ENCODE measurements at places on chromosomes 3 and 15. TPM values are rescaled to one million over a fixed set of nuclear protein-coding genes. Genes with fewer than 3 reads are reported as not detected.

DNA sequence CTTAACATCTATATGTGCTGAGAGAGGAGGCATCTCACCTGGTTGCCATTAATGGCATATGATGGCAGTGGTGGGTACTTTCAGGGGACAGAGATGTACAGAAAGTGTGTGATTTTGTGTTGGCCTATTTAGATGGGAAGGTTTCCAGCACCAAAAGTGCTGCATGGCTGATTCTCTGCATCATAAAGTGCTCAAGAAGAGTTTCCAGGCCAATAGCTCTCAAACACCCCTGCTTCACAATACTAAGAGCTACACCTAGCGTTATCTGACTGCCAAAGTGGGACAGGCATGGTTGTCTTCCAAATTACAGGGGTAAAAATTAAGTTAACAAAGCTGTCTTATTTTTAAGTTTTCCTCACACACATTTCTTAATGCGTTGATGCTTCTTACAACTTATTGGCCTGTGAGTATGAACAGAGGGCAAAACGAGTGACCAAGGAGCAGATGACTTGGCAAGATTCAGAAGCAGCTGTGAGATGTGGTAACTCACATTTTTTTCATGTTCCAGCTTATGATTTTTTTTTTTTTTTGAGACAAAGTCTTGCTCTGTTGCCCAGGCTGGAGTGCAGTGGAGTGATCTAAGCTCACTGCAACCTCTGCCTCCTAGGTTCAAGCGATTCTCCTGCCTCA, 41.4 kb upstream of the VEPH1 start:
- DNase-seq: no peak

SAMMSON gene
- not detected for total RNA-seq

PAQR9 gene
- total RNA-seq: 10.6 TPM

ELP6 gene
- 20.1 TPM for total RNA-seq

GRCh38 chr3:24135280-24135679, 190.2 kb downstream of the NR1D2 start:
- no peak for DNase-seq

DNA sequence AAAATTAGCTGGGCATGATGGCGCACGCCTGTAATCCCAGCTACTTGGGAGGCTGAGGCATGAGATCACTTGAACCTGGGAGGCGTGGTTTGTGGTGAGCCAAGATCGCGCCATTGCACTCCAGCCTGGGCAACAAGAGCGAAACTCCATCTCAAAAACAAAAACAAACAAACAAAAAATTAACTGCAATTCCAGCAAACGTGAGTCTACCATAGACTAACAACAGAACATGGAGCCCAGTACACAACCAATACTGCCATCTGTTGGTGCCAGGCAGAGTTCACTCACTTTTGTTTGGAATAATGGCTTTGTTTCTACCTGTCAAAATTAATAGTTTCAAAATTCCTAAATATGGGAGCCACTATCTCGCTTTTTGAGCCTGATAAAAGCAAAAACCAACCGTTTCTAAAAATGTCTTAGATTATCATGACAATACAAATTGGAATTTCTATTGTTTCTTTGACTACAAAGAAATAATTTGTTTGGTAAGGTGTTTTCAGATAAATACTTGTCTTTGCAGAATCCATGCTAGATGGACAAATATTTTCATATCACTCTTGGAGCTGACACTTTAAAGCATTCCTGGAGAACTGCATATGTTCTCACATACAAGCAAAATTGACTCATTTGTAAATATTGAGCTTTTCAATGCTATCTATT, 45.0 kb downstream of the GPR176 start:
- no peak for DNase-seq

GRCh38 chr3:162436826-162437225, 940.2 kb downstream of the OTOL1 start:
- no peak for DNase-seq

PRSS50 gene
- 0.16 TPM for total RNA-seq

TMEM39A gene
- 15.0 TPM for total RNA-seq

FBXW12 gene
- total RNA-seq: not detected

GRCh38 chr15:70488002-70488605, 275.3 kb downstream of the UACA start:
- peak; percentile 83 for DNase-seq

NTRK3 gene
- 3.2 TPM for total RNA-seq

- no peak for DNase-seq
Observed at GRCh38 chr3:99084826-99085225, 183.3 kb upstream of the DCBLD2 start.

GPR87 gene
- total RNA-seq: not detected

TEX55 gene
- total RNA-seq: not detected

SLC28A1 gene
- total RNA-seq: 0.46 TPM

GRCh38 chr3:149581681-149582370, 76.0 kb downstream of the WWTR1 start:
- DNase-seq: no peak

DNA sequence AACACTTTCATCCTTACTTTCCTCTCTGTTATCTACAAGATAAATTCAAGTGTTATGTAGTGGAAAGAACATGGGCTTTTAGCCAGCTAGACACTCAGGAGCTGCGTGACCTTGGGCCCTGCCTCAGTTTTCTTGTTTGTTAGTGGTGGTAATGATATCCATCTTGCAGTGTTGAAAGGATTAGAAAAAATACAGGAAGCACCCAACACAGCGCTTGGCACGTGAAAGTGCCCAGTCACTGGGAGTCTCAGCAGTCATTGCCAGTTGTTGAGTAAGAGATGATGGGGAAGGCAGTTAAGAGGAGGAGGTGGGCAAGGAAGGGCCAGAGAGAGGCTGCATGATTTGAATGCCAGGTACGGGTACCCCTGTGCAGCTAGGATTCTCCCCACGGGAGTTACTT, 5.3 kb downstream of the PDIA5 start:
- DNase-seq: no peak

SI gene
- not detected for total RNA-seq

- no peak for DNase-seq
Observed at GRCh38 chr15:69090197-69090948, 70.1 kb upstream of the GLCE start.

HRH1 gene
- 1.3 TPM for total RNA-seq

DNA sequence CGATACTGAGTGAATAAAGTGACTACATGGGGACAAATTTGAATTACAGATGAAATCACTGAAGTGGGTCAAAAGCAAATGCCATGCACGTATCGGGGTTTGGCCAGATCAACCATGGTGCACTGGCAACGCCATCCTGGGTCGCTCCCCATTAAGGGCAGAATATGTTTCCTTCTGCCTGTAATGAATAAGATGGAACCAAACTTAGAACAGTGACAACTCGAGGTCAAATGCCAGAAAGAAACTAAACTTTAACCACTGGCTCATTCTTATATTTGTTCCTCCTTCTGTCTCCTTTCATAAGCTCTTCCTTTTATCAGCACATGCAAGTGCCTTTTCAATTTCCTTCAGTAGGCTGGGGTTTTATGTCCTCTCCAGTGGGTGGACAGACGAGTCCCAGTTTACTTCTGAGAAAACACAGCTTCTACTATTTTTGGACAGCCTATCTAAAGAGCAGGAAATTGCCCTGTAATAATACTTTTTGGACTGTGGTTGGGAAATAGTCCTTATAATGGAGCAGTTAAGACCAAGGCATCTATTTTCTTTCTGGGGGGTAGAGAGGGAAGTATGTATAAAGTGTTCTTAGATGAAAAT, 61.4 kb downstream of the WHAMM start:
- no peak for DNase-seq

SPINT1 gene
- total RNA-seq: 0.59 TPM

DNA sequence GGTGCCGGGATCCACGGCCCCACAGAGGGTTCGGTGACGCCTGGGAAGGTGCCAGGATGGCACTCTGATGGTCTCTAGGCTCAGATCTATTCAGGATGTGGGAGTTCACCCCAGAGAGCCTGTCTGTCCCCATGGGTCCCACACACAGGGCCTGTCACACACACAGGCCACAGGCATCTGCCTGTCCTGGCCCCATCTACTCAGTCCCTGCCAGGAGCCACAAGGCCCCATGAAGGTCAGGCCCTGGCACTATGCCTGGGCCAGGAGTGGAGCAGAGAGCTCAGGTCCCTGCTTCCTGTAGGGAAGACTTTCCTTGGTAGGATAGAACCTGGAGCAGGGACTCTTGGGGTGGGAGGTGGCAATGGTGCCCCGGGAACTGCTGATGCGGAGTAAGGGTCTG, 49.0 kb upstream of the FURIN start:
- DNase-seq: peak; percentile 75

GRCh38 chr3:14371573-14372474, 30.6 kb upstream of the SLC6A6 start:
- peak; percentile 92 for DNase-seq

GRCh38 chr3:61645148-61645547, 83.8 kb downstream of the PTPRG start:
- no peak for DNase-seq

- DNase-seq: no peak
Observed at GRCh38 chr15:47796830-47797229, 79.5 kb downstream of the SEMA6D start.

DNA sequence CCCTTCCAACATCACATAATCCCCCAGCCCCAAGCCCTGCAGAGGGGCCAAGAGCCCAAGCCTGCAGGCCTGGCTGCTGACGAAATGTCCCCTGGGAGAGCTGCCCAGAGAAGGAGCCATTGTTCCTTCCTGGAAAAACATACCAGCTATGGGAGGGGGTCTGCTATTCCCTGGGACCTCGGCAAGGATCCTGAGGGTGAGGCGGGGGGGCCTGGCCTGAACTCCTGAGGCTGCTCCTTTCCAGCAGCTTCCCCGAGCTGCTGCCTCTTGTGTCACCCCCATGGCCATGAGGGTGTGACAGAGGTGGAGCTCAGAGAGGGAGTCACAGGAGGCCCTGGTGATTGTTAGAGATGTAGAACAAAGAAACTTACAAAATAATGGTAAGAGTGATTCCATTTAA, 12.9 kb downstream of the LOXL1 start:
- peak; percentile 29 for DNase-seq

DNA sequence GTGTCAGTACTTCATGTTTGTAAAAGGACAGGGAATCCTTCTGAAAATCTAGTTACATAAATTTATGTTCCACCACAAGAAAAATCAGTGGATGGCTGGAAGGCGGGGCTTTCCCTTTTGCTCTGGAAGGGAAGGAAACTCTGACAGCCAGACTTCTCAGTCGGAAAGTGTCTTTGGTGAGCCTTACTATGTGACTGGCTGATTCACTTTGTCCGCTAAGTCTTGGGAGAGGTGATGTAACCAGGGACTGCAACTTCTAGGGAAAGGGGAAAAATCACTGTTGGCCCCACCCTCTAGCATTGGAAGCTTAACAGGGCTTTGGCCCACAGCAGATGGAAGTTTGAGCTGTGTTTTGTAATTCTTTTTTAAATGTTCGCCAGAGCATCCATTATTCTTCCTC, 281.4 kb upstream of the CTDSPL start:
- peak; percentile 54 for DNase-seq

WDR76 gene
- total RNA-seq: 1.6 TPM

DNA sequence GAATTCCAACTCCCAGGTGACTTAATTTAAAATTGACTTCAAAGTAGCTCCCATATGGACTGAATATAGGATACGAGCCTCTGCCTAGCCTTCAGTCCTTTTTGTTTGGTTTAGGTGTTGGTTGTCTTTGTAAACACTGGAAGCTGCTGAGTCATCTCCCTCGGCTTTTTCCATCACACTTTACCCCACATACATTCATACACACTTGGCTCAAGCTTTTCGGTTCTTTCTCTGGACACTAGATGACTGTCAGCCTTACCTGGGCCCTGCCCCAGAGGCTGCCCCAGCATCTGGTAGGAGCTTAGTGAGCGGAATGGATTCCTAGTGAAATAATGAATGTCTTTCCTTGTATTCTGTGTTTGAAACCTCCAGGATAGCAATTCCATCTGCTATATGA, 201.5 kb upstream of the IL12A start:
- DNase-seq: no peak

ROPN1B gene
- total RNA-seq: 4.6 TPM

GRCh38 chr3:70871909-70872656, 559.6 kb upstream of the MDFIC2 start:
- DNase-seq: no peak

DNA sequence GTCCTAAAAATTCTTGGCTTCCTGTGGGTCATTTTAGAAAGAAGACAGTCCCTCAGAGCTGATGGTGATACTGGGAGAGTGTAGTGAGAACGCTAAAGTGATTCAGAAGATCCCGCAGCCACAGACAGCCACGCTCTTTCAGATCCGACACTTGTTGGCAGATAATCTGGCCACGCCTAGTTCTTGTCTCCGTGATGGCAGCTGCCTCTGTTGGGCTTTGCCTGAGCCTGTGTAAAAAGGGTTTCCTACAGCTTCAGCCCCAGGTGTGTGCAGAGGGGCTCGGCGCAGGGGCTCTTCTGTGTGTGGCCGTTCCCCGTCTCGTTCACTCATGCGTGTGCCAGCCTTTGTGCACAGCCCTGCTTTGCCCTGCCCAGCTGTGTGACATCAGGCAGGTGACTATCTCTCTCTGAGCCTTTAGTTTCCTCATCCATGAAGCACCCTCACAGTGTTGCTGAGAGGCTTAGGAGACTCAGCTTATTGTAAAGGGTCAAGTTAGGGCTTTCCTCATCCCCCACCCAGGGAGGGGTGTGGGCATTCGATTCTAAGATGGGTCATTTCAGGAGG, 6.3 kb downstream of the IRAK2 start:
- DNase-seq: no peak

C3orf18 gene
- 53.1 TPM for total RNA-seq

DNA sequence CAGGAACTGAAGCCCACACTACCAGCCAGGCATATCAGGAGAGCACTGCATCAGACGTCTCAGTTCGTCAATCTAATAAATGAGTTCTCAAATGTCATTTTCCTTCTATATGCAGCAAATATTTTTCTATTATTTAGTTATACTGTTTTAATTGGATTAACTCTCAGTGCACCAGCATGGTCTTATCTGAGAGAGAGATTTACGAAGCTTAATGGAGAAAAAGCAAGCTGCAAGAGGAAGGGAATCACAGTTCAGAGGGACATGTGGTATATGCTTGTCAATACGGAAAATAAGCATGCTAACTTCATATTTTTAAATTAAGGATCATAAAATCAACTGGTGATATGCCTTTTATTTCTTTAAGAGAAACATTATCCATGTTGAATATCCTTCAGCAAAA, 213.1 kb upstream of the NECTIN3 start:
- no peak for DNase-seq

- DNase-seq: no peak
Observed at GRCh38 chr3:177899275-177900067, 636.8 kb upstream of the KCNMB2 start.

GRCh38 chr3:177665122-177665808, 468.0 kb upstream of the TBL1XR1 start:
- DNase-seq: no peak

RPL39L gene
- total RNA-seq: 3.1 TPM

All from Right ventricle myocardium superior (tissue), 1 donor.